ENCODE measurements at places on chromosomes 3 and 15.

DNA sequence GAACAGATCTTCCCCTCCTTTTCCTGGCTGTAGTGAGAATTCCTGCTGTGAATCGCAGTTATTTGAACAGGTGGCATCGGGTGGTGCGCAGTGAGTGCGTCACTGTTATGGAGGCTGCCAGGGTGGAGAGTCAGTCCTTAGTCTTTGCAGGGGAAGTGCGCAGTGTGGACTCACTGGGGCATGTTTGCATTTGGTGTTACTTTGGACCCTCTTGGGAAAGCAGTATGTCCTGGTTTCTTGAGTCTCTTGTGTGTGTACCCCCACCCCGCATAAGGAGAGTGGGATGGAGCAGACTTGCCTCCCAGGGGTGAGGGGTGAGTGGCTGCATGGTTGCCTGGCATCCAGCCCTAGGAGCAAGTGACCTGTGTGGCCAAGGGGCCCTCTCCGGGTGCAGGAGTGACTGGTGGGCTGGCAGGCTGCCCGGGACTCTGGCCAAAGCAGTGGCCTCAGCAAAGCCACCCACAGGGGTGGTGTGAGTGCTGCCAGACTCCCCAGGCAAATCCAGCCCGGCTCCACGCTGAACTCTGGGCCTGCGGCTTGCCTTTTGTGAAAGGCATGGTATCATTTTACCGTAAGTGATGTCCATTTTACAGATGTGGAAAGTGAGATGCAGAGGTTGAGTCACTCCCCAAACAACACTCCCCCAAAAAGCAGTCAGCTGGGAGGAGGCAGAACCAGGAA lies 46.4 kb downstream of the DNASE1L3 start:
- DNase-seq = no peak

- no peak for DNase-seq
Measured at GRCh38 chr3:132134611-132135010, 99.8 kb upstream of the CPNE4 start.

DNA sequence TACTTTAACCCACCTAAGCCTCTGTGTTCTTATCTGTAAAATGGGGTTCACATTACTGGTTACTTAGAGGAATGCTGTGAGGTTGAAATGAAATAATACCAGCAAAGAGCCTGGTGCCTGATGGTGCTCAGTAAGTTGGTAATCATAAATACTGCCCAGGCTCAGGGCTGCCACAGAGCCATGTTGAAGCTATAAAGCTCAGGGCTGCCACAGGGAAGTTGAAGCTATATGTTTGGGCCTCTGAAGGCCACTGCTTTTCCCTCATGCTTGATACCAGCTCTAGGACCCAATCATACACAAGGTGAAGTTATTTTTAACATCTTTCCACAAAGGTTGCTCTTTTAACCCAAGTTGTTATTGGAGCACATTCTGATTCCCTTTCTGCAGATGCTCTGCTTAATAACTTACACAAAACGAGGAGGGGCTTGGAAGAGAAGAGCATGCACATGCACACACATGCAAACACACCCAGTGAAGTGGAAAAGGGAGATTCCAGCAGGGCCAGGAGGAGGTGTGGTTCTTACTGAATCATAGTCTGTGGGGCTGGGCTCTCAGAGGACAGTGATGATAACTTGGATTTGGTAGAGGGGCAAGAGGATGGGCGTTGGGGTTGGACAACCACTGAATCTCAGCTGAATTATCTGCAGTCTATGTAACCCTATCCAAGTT lies 17.4 kb downstream of the PARP14 start:
- no peak for DNase-seq

- DNase-seq = peak; percentile 94
Measured at GRCh38 chr15:40081691-40082194, 26.9 kb downstream of the BMF start.

DNA sequence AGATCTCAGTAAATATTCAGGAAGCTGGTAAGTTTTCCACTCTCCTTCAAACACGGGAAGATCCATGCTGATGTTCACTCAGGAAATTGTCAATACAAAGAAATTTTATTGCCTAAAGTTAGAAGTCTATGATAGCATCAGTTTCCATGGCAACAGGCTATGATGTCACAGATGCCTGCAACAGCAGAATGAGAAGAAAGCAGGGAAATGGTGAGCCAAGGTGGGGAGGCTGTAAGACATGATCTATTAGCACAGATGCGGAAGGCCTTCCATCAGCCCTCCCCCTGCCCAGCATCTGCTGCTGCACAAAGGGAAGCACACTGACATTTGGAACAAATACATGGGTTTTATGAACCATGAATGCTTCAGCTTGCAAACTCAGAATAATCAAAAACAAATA lies 28.6 kb downstream of the EPHB1 start:
- DNase-seq = no peak

DNA sequence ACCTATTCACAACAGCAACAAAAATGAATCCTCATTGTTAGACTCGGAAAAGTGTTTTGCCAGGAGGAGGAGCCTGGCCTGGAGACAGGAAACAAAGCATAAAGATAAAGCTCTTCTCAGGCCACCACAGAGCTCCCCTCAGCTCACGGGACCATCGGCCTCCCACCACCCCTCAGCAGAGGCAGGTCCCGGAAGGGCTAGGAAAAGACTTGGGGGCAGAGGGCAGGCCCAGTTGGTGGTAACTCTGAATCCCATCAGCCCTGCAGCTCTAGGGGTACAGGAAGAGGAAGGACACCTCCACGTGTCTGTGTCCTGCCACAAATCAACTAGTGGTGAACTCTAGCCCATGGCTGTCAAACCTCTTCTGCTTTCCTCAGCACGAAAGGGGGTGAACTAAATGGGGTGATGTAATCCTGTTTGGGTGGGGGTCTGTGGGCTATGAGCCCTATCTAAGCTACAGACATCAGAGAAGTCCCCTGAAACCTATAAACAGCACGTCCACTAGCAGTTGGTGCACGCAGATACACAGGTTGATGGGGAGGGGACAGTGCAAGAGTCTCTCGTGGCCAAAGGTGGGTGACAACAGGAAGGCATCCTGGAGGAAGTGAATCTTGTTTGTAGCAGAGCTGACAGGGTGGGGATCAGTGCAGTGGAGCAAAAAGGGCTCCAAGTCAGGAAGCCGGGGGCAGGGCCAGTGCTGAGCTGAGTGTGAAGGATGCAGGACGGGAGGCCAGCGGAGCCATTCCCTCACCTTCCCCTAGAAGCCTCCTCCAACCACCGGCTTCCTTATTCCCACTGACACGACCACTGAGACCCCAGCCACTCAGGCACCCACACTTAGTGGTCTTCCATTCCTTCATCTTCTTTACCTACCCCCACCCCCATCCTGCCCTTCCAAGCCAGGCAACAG lies 111.1 kb upstream of the HACD2 start:
- DNase-seq = no peak

DNA sequence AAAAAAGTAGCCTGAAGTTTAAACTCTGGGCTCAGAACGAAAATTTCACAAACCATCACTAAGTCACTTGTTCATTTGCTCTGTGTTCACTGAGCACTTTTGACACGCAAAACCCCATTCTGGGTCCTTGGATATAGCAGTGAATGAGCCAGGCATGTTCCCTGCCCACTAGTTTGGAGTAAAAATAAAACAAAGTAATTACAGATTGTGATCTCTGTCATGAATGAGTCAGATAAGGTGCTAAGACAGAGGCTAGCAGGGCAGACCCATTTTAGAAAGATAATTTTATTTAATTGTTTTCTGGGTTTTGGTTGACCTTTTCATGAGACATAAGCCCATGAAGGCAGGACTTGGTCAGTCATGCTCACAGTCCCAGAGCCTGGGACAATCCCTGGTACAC lies 84.1 kb upstream of the ARHGEF3 start:
- DNase-seq = no peak

DNA sequence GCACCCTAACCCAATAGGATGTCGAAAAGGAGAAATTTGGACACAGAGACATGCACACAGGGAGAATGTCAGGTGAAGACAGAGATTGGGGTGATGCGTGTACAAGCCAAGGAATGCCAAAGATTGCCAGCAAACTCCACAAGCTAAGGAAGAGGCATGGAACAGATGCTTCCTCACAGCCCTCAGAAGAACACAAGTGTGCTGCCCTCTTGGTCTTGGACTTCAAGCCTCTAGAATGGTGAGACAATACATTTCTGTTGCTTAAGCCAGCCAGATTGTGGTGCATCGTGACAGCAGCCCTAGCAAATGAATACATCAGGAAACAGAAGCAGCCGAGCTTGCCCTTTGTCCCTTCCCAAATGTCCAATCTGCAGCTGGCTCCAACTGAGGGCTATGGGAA lies 23.7 kb upstream of the ARL8B start:
- DNase-seq = no peak

GRCh38 chr3:38157595-38157994 lies 7.7 kb upstream of the OXSR1 start:
- DNase-seq = no peak

DNA sequence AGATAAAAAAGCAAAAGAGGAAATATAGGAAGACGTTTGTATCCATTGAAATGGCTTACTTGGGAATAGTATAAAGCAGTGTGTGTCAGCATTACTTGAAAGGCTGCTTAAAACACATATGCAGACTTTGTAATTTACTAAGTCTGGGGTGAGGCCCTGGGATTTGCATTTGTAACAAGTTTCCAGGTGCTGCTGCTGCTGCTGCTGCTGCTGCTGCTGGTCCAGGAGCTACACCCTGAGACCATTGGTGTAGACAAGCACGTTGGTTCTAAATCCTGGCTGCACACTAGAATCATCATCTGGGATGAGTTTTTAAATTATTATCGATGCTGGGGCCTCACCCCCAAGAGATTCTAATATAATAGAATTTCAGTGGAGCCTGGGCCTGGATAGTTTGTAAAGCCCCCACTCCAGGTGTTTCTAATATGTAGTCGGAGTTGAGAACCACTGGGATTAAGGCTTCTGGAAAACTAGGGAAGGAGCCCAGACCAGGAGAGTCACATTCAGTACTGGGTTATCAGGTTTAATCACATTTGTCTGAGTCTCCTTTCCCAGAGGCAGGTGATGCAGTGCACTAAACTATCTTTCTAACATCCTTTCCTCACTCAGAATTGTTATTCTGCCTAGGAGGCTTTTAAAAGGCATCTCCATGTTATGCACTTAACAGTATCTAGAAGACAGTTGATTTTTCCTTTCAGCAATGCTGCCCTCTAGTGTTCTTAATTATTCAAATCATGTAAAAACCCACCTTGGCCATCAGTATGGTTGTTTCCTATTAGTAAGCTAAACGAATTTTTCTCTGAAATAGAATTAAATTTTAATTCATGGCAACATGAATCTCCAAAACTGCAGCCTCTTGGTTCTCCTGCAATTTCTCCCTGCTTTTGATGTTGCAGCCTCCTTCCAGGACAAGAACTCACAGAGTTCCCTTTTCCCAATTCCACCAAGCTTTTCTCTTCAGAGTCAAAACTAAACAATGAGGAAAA lies 45.4 kb downstream of the SSR3 start:
- peak; percentile 42 for DNase-seq

DNA sequence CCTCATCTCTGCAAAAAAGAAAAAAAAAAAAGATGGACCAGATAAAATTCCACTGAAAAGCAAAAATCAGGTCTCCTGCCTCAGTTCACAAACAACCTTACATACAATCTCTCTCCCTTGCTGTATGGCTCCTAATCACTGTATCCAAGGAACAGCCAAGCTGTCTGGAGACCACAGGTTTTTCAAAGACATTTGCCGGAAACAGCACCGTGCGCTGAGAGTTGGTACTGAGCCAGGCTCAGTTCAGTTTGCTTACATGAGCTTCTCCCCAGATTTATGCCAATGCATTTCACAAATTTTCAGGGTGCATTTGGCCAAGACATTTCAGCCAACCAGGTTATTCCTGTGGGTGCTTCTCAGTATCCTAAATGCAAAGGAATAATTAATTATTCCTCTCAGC lies 4.1 kb downstream of the ACP3 start:
- DNase-seq = no peak

- no peak for DNase-seq
Measured at GRCh38 chr3:175940881-175941280, 1081.7 kb downstream of the NAALADL2 start.

GRCh38 chr3:138923531-138923994 lies 23.4 kb downstream of the FOXL2 start:
- peak; percentile 57 for DNase-seq

GRCh38 chr3:136093771-136094170 lies 102.4 kb downstream of the MSL2 start:
- DNase-seq = no peak

- no peak for DNase-seq
Measured at GRCh38 chr3:79516795-79517194, 251.0 kb downstream of the ROBO1 start.

DNA sequence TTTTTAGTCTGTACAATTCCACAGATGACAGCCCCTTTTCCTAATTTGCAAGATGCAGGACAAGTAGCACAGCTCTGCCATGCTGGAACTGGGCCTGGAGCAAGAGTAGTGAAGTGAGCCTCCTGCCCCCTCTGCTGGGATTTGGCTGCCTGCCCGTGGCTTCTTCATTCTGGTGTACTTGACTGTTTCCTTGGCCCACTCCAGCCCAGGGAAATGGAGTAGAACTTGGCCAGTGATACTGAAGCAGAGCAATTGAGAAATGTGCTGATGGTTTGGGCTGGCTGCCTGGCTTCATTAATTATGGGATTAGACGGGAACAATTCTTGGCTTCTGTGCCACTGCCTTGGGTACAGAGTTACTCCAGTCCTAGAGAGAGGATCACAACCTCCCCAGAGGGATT lies 2.8 kb downstream of the GPD1L start:
- DNase-seq = no peak

GRCh38 chr15:88605189-88606069 lies 15.7 kb upstream of the AEN start:
- DNase-seq = peak; percentile 69

DNA sequence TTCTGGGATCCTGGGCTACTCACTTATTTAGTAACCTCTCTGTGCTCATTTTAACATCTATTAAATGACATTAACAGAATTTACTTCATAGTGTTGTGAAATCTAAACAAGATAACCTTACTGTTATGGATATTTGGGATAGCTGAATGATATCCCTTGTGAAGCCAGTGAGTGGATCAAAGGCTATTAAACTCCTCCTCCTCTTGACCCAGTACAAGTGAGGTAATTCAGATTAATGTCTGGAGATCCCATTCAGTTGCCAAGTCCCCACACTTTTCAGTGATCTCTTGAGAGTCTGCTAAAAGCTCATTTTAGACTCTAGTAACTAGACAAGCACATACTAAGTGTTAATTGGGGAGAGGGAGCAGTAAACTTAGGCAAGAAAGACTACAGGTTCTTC lies 2.5 kb upstream of the ANKRD28 start:
- no peak for DNase-seq

Measured in NCI-H526 treated with DMSO at 0.1 percent for 48 hours (cell line).